ENCODE measurements at places on chromosomes 1 and 21.

- no peak for DNase-seq
Observed at GRCh38 chr1:214377485-214377884, 96.5 kb downstream of the SMYD2 start.

DNA sequence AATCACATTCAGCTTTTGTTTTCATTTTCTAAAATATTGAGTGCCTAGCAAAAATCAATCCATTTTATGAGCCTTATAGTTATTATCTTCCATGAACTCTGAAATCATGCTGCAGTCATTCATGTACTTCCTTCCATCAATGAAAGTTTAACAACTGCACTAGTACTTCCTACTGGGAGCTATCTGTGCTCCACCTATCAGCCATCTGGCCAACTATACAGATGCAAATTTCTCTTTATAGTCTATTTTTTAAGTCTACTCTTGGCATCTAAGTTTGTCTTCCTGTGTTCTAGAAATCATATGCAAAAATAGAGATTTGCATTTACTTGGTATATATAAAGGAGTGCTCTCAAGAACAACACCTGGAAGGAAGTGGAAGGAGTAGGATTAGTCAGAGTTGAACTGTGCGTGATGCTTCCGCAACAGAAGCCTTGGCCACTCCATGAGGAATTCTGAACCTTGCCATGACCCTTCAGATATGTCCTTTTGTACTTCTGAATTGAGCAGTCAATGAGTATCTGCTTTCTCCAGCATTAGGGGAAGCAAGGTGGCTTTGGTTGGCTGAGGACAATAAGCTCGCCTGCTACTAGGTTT lies 403.2 kb upstream of the ADAMTS5 start:
- no peak for DNase-seq

- no peak for DNase-seq
Observed at GRCh38 chr21:36255663-36256062, 64.3 kb upstream of the MORC3 start.

DNA sequence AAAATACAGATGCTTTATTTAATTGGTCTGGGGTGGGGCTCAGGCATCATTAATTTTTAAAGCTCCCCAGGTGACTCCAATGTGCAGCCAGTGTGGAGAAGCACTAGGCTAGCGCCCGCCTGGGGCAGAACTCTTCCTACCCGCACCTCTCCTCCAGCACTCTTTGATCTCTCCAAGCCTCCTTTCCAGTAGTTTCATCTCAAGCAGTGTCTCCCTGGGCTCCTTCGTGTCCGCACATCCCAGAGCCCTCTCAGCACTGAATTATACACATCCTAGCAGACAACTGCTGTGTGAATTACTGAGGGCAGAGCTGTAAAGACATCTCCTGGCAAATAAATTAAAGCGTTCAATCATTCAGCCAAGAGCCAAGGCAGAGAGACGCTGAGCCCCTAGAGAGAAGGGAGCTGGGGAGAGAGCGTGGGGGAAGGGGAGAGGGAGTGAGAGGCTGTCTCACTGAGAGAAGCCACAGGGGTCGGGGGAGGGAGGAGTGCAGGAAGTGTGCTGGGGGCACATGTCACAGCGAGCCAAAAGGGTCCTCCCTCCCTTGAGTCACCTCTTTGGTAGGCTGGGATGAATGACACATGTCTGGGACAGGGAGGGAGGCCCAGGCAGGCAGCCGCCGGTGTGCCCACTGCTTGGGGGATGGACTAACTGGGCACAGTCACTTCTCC lies 21.0 kb upstream of the PARP1 start:
- no peak for DNase-seq

DNA sequence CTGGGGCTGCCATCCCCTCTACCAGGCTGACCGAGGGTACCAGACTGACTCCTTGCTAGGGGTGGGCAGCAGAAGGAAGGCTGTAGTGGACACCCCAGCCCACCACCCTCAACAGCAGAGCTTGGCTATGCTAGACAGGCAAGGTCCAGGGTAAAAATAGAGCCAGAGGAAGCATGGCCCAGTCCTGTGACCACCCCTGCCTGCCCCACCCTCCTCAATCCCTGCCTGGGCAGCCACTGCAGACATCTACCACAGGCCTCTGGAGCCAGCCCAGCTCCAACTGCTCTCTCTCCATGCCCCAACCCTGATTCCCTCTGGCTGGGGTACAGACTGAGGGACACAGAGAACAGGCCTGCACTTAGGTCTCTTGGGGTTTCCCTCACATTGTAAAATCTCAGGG lies 1.7 kb downstream of the S100A1 start:
- DNase-seq, result no peak

- DNase-seq, result no peak
Observed at GRCh38 chr1:2912424-2913061, 108.7 kb upstream of the ACTRT2 start.

GRCh38 chr1:115377411-115377810 lies 39.4 kb upstream of the NGF start:
- DNase-seq, result no peak

DNA sequence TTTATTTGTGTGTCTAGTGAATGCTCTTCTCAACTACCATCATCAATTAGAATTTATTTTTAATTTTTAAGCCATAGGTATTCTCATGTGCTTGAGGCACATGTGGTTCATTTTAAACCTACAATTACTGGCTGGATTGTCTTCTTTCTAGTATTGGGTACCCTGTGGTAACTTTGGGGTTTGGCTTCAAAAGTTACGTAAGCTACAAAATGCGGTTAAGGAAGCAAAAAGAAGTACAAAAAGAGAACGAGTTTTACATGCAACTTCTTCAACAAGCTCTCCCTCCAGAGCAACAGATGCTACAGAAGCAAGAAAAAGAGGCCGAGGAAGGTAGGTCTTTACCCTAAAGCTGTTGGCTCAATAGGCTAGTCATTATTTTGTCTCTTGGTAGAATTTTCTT lies 25.8 kb downstream of the MACO1 start:
- DNase-seq, result no peak

- no peak for DNase-seq
Observed at GRCh38 chr1:43509007-43509739, 21.5 kb upstream of the PTPRF start.

DNA sequence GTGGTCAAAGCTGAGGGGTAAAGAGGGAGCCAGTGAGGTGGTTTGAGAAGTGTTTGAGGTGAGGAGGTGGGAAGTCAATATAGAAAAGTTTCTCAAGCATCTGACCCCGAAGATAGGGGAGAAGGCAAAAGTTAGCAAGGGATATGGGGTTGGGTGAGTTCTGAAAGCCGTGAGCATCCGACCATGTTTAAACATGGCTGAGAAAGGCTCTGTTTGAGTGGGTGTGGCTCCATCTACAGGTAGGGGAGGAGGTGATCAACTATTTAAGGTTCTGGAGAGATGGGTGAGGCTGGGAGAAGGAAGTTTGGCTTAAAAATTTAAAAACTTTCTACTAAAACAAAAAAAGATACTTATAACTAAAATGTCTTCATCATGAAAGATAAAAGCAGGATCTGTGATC lies 273.8 kb downstream of the KCNJ6 start:
- no peak for DNase-seq

- peak; percentile 59 for DNase-seq
Observed at GRCh38 chr1:206461602-206462455, 8.4 kb upstream of the IKBKE start.

GRCh38 chr1:54791880-54792522 lies 9.1 kb downstream of the TTC22 start:
- DNase-seq, result no peak

DNA sequence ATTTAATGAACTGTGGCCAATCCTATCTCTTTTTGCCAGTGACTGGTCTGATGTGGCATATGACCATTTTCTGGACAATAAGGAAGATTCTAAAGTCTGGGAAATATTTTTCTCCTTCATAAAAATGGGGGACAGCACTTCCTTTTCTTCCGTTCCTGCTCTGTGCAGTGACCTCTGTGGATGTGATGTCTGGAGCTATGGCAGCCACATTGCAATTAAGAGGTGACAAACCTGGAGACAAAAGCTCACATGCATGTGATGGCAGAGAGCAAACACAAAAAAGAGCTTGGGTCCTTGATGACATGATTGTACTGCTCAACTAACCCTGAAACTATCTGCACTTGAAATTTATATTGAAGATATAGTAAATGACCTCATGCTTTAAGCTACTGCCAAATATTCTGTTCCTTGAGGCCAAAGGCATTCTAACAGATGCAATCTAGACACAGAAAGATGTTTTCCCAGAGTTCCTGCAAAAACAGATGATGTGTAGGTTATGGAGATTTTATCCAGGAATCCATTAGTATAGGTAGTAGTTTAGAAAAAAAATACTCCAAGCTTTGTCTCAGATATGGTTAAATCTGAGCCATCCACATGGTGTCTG lies 2.2 kb upstream of the MAGI3 start:
- DNase-seq, result no peak

GRCh38 chr1:236016782-236017400 lies 48.0 kb downstream of the NID1 start:
- no peak for DNase-seq

GRCh38 chr1:110196917-110197765 lies 13.0 kb upstream of the KCNC4 start:
- DNase-seq, result peak; percentile 22

DNA sequence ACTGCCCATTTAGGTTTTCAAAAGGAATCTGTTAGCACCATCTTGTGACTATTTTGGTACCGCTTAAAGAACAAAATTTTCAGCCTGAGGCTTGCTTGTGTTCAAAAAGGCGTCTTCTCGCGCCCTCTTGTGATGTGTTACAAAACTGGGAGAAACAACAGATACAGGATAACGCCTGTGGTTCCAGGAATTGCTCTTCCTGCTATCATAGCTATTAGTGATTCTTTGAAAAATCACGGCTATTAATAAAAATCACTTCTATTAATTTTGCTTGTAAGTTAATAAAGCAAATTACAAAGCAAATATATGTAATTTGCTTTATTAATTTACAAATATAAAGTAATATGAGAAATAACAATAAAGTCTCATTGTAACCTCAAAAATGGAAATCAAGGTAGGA lies 82.2 kb upstream of the ABCD3 start:
- DNase-seq, result no peak

DNA sequence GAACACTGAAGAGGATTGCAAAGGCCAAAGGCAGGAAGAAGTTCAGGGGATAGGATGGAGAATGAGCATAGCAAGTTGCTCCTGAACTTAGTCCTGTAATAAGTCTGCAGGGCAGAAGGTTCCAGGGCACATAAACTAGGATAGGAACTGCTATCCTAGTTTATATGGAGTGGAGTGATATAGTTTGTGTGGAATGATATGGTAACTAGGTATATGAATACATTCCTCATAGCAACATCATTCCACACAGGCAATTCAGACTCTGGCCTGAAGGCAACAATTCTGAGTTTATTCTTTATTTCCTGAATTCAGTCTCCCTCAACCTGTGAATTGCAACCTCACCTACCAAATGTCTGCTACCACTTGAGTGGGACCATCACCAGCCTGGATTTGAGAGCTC lies 154.9 kb upstream of the GREM2 start:
- no peak for DNase-seq

GRCh38 chr21:46527801-46528200 lies 69.1 kb downstream of the DIP2A start:
- DNase-seq, result no peak

DNA sequence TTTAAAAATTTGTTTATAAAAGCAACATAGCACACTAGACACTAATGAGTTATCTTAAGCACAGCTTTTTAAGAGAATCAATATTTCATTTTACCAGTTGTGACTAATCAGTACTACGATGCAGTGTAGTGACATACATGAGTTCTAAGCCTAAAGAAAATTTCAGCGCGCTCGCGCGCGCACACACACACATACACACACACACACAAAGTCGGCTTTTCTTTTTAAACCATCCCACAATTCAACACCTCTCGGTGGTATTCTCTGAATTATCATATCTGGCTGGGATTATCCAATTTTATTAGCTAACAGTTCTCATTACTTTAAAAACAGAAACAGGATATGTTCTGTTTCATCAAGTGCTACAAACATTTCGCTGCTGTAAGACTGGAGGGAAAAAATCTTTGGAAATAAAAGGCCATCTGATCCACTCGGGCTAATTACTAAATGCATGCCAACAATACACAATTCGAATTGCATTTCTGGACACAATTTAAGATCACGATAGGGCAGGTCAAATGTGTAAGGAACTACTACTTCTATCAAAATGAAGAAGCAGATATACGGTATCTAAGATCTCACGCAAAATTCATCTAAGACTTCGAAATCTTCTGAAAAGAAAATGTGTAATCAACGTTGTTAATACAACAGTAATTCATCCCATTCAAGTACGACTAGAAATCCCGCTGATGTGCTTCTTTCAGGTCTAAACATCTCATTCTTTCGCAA lies 1.2 kb downstream of the TUT4 start:
- DNase-seq, result no peak

- no peak for DNase-seq
Observed at GRCh38 chr1:151213560-151213959, 15.2 kb downstream of the PIP5K1A start.

- no peak for DNase-seq
Observed at GRCh38 chr1:239061770-239062169, 324.6 kb upstream of the CHRM3 start.

- DNase-seq, result no peak
Observed at GRCh38 chr1:27491748-27492700, 2.1 kb upstream of the WASF2 start.

DNA sequence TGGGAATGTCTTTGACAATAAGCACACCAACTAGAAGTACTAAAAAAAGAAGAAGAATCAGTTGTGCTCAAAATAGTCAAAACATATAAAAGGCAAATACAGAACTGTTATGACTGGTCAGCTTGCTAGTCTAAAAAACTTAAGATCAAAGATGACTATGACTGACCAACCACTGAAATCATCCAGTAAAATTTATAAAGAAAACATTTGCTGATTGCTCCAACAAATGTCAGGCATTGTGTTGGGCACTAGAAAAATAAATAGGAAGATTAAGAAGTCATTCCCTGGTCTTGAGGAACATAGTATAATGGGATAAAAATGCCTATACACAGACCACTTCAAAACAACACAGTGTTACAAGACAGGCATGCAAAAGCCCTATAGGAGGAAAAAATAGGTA lies 9.3 kb upstream of the ANGPTL3 start:
- DNase-seq, result no peak

DNA sequence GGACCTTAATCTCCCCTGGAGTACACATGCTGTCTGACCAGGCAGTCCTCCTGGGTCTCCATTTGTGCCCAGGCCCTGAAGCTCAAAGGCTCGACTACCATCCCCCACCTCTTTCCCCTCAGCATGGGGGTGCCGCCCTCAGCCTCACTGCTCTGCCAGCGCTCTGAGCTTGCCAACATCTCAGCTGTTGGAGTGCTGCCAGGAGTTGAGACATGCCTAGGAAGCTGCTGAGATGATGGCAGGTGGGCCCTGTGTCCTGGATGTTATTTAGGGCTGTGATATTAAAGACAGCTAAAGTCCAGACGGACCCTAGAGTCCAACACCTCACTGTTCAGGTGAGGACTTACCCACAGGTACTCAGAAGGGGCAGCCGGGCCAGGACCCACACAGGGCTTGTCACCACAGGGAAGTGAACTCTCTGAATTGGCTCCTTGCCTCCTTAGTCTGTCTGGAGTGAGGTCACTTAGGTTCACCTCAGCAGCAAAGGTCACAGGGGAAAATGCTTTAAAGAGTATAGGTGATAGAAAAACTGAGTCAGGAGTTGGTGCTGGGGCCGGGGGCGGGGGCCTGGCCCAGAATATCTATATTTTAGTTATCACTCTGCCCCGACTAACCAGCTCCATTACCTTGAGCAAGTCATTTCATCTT lies 19.7 kb upstream of the KCNC4 start:
- no peak for DNase-seq

GRCh38 chr21:45726438-45726837 lies 82.9 kb downstream of the PCBP3 start:
- no peak for DNase-seq

Measured in stimulated activated CD8-positive, alpha-beta memory T cell treated with anti-CD3 and anti-CD28 coated beads, Interleukin-4, amount 100 ng/mL, for 1 hour (primary cell).